Esophagus mucosa (tissue), 1 donor: ENCODE measurements at places on chromosomes 4 and X. TPM values are rescaled to one million over a fixed set of nuclear protein-coding genes. Genes with fewer than 3 reads are reported as not detected.

Gene CTAG1A
- total RNA-seq: not detected

Gene PNMA3
- 0.08 TPM for total RNA-seq

Gene ZNF674
- total RNA-seq: 3.6 TPM

Gene SMIM14
- total RNA-seq: 39.9 TPM

Gene HERC3
- 20.9 TPM for total RNA-seq

Gene WNK3
- 0.40 TPM for total RNA-seq

Gene KLHL5
- total RNA-seq: 9.0 TPM

Gene BGN
- total RNA-seq: 29.3 TPM

Gene IBSP
- not detected for total RNA-seq

Gene STPG2
- total RNA-seq: 0.20 TPM

Gene CENPVL2
- not detected for total RNA-seq

Gene GPRIN3
- total RNA-seq: 0.36 TPM

Gene GAGE13
- not detected for total RNA-seq

Gene CTAG2
- not detected for total RNA-seq

Gene RHOXF2
- not detected for total RNA-seq

Gene FRMPD4
- not detected for total RNA-seq

Gene PNMA6F
- not detected for total RNA-seq

Gene RIPPLY1
- not detected for total RNA-seq

Gene XAGE2
- total RNA-seq: not detected

Gene DUX4
- 0.56 TPM for total RNA-seq

Gene TCEAL4
- total RNA-seq: 25.7 TPM

Gene MAOA
- total RNA-seq: 88.9 TPM

Gene PFKFB1
- 0.36 TPM for total RNA-seq

Gene ADAM29
- total RNA-seq: not detected

Gene PDZD4
- total RNA-seq: 0.68 TPM

Gene SETD7
- 19.9 TPM for total RNA-seq

Gene PCDH10
- total RNA-seq: 0.04 TPM

Gene LUZP4
- total RNA-seq: not detected

Gene GSPT2
- 1.6 TPM for total RNA-seq

Gene IGSF1
- total RNA-seq: 0.08 TPM

Gene EGFL6
- total RNA-seq: 4.4 TPM

Gene ZNF185
- total RNA-seq: 341 TPM

Gene SLC26A1
- not detected for total RNA-seq

Gene NCAPG
- 13.3 TPM for total RNA-seq

Gene CWH43
- 34.5 TPM for total RNA-seq

Gene IQCM
- total RNA-seq: not detected

Gene CLDN22
- total RNA-seq: 0.16 TPM
